ENCODE measurements at places on chromosomes 4 and X. TPM values are rescaled to one million over a fixed set of nuclear protein-coding genes. Genes with fewer than 3 reads are reported as not detected.

HMX1 gene
- total RNA-seq: not detected

NAP1L3 gene
- total RNA-seq: 1.3 TPM

C4orf50 gene
- 0.21 TPM for total RNA-seq

GRCh38 chrX:9293903-9294302, 171.0 kb upstream of the TBL1X start:
- no peak overlapping the region for H3K27ac ChIP-seq
- no peak overlapping the region for H3K4me3 ChIP-seq
- no peak for DNase-seq
- peaks cover 5% of the 10 kb centered on the region for H3K27me3 ChIP-seq
- no peaks in the 10 kb centered on the region for H3K36me3 ChIP-seq
- H3K4me1 ChIP-seq: no peaks in the 10 kb centered on the region

- H3K27ac ChIP-seq: no peak overlapping the region
- H3K4me3 ChIP-seq: no peak overlapping the region
- peaks cover 4% of the 10 kb centered on the region for H3K36me3 ChIP-seq
- no peaks in the 10 kb centered on the region for H3K27me3 ChIP-seq
- no peak for DNase-seq
- H3K4me1 ChIP-seq: no peaks in the 10 kb centered on the region
These were observed 249.1 kb downstream of the DCLK2 start for GRCh38 chr4:150327262-150327780.

All from activated CD4-positive, alpha-beta T cell treated with anti-CD3 and anti-CD28 coated beads, Interleukin-2, amount 10 ng/mL, durations not matched to agents 7 days and 5 days (primary cell).